ENCODE measurements at places on chromosomes 6 and 20.

DNA sequence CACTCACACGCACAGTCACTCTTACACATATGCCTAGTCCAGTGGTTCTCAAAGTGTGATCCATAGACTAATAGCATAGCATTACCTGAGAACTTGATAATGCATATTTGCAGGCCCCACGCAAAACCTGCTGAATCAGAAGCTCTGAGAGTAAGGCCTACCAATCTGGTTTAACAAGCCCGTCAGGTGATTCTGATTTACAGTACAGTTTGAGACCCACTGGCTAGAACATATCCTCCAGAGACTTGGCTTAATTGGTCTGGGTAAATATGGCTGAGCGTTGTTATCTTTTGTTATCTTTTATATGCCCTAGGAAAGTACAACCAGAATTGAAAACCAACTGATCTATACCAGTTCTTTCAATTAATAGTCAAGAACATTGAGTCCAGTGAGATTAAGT lies 9.6 kb downstream of the TSPYL4 start:
- DNase-seq = no peak

- no peak for DNase-seq
Measured at GRCh38 chr20:51497542-51498467, 44.7 kb downstream of the NFATC2 start.

GRCh38 chr20:48626938-48627736 lies 200.7 kb downstream of the PREX1 start:
- no peak for DNase-seq

DNA sequence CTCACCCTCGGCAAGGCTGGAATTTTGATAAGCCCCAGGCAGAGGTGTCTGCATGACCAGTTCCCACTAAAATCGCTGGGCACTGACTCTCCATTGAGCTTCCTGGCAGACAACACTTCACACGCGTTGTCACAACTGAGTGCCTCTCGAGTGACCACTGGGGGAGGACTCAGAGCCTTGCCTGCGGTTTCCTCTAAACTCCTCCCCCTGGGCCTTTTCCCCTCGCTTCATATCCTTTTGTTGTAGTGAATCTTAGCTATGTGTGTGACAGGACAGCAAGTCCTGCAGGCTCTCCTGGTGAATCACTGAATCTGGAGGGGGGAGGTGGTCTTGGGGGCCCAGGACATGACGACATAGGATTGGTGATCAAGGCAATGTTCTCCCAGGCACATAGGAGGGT lies 670.8 kb downstream of the PRKN start:
- DNase-seq = peak; percentile 7

DNA sequence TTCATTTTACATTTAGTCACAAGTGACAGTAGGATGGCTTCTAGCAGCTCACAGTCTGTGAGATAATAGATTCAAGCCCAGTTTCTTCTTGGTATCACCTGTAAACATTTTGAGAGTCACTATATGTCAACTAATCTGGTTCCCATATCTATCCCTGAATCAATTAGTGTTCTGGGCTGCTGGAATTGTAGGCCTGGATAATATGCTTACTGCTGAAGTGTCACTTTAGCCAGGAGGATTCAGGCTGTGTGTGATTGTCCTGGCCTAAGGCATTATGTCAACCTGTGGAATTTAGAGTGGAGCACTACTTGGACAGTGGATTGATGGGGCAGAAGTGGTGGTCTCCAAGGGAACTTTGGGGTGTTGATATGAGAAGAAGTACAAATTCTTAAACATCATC lies 1071.8 kb upstream of the CITED2 start:
- no peak for DNase-seq

Data from foreskin fibroblast (primary cell).